ENCODE measurements at places on chromosomes 6 and 20. TPM values are rescaled to one million over a fixed set of nuclear protein-coding genes. Genes with fewer than 3 reads are reported as not detected.
A peak's percentile ranks its signal among the peaks of the same experiment; 100 is the strongest.

The MMP24 gene
- total RNA-seq = 7.2 TPM

The OPN5 gene
- not detected for total RNA-seq

The PDYN gene
- not detected for total RNA-seq

The TPBG gene
- 28.1 TPM for total RNA-seq

The NFATC2 gene
- total RNA-seq = 4.1 TPM

The SIRPD gene
- total RNA-seq = not detected

The BAK1 gene
- 22.7 TPM for total RNA-seq

The TRIM31 gene
- total RNA-seq = not detected

The CYP39A1 gene
- total RNA-seq = 13.1 TPM

The KIF13A gene
- 44.0 TPM for total RNA-seq

The PSORS1C2 gene
- not detected for total RNA-seq

The ELOVL4 gene
- total RNA-seq = 0.19 TPM

- no peak for DNase-seq
Observed at GRCh38 chr6:100430962-100431361, 33.8 kb downstream of the SIM1 start.

DNA sequence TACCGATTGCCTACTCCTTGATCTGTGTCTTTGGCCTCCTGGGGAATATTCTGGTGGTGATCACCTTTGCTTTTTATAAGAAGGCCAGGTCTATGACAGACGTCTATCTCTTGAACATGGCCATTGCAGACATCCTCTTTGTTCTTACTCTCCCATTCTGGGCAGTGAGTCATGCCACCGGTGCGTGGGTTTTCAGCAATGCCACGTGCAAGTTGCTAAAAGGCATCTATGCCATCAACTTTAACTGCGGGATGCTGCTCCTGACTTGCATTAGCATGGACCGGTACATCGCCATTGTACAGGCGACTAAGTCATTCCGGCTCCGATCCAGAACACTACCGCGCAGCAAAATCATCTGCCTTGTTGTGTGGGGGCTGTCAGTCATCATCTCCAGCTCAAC lies 13.5 kb downstream of the CCR6 start:
- DNase-seq = no peak

DNA sequence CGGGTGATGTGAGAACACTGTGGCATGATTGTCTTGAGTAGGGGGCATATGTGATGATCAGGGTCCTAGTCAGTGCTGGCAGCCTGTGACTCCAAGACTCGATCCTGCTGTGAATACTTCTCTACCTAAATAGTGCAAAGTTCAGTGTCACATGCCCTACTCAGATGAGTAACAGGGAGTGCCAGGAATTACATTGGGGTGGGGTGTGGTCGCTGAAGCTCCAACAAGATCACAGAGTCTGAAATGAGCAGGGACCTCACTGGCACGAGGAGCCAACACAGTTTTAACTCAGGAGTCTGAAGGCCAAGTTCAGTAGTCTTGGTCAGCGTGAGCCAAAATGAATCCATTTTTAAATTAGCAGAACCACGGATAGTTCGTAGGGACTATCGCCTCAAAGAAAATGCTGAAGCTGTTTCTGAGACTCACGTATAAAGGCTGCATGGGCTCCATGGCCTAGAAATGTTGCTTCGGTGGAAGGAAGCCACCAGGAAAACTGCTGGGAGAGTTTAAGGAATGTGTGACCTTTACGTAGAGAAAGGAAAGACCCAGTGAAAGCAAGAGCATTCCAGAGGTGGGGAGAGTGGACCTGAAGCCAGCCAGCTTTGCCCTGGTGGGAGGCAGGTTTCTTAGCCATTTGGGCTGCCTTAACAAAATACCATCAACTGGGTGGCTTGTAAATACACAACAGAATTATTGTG lies 72.2 kb downstream of the RPP40 start:
- DNase-seq = no peak

GRCh38 chr6:45441851-45442453 lies 64.2 kb upstream of the SUPT3H start:
- no peak for DNase-seq

GRCh38 chr20:39142407-39143096 lies 180.4 kb downstream of the DHX35 start:
- DNase-seq = no peak

GRCh38 chr6:4936681-4937041 lies 67.2 kb downstream of the RPP40 start:
- DNase-seq = no peak

DNA sequence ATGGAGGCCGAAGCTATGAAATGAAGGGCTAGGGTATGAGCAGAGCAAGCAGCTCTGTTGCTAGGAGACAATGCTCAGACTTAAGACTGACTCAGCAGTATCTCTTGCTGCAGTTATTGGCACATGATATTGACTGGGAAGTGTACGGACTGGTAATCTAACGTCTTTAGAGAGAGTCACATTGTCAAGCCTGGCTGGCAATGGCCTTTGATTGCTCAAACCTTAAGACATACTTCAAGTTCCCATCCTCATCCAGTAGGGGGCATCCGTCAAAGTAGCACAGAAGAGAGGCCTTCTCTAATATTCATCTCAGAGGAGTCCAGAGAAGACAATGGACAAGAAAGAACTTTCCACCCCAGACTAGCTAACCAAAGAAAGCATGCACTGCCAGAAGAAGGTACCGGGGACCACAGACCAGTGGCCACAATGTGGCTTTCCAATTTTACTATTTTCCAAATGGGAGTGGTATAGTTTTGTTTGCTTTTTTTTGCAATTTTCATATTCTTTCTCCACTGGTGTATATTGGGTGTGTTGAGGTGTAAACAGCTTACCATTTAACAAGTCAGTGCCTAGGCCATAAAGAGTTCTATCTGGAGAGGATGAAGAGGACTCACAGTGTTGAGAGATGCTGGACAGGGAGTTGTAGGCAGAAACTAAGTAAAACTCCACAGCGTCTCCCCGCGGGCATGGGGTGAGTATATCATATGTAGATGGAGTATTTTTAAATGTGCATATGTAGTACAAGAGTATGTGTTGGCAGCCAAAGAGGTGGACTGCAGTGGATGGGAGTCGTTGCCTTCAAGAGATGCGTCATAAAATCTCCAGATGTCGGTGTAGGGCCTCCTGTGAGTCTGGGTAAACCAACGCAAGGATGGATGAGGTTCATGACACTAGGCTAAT lies 36.7 kb downstream of the LRFN2 start:
- no peak for DNase-seq

GRCh38 chr6:29442719-29443118 lies 3.6 kb downstream of the OR10C1 start:
- no peak for DNase-seq

DNA sequence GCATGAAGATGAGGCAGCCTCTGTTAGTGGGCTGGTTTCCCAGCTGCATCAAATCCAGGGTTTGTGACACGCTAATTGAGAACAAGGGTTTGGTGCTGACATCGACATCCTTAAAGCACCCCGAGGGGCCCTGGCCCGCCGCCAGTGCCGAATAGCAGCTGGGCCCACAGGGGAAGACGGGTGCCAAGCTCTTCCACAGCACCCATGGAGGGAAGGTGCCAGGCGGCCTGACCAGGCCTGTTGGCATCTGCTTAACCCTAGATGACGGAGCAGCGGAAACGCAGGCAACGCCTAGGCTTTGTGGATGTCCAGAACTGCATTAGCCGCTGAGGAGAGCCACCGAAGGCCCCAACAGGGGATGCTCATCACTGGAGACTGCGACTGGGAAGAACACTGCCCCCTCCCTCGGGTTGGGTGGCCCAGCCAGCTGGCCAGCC lies 16.0 kb downstream of the UQCC2 start:
- no peak for DNase-seq

GRCh38 chr6:72894091-72894490 lies 272.2 kb downstream of the KCNQ5 start:
- DNase-seq = no peak

GRCh38 chr6:25279748-25280343 lies 672 bp downstream of the CARMIL1 start:
- DNase-seq = no peak

GRCh38 chr6:108851756-108852155 lies 3.5 kb downstream of the ARMC2 start:
- DNase-seq = no peak

DNA sequence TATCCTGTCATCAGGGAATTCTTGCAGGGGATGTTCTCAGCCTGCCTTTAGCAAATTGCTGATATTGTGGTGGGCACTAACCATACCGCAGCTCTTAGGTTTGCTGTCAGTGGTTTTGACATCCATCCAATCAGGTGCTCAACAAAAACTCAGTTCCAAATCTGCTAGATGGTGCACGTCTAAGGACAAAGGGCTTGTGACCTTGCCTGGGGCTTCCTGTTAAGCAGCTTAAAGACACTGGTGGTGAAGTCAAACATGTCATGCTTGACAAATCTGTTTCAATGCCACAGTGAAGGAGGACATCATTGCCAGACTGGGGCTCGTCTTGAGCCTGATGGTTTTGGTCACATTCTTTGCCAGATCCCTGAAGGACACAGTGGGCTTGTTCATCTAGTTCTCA lies 179.8 kb upstream of the NOX3 start:
- DNase-seq = no peak

DNA sequence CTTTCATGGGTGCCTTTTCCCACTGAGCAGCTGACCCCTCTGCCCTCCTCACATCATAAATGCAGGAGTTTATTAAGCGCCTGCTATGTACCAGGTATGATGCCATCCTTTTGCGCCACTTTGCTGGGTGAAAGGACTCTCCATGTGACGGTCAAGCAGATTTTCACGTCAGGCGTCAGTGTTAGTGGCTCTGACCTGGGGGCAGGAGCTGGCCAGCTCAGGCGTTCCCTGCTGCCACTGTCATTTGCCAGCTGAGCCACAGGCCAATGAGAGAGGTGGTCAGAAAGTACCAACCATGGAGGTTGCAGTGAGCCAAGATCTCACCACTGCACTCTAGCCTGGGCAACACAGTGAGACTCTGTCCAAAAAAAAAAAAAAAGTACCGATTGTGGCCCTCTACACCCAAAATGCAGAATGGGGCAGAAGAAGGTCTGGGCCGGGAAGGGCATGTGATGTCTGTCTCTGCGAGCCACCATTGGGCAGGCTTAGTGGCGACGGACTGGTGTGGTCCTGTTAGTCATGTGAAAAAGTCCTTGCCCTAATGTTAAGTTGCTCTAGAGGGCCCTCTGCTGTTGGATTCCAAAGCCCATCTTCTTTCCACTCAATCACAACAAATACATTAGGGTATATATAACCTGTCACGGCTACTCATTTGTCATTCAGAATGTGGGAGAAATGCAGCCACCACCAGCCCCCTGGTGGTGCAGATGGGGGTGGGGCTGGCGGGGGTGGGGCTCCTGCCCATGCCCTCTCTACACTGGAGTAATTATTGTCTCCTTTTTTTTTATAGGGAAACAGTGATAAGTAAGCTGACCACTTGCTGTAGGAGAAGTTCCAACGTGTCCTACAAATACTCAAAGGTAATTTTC lies 18.4 kb upstream of the SLC22A1 start:
- DNase-seq = no peak

DNA sequence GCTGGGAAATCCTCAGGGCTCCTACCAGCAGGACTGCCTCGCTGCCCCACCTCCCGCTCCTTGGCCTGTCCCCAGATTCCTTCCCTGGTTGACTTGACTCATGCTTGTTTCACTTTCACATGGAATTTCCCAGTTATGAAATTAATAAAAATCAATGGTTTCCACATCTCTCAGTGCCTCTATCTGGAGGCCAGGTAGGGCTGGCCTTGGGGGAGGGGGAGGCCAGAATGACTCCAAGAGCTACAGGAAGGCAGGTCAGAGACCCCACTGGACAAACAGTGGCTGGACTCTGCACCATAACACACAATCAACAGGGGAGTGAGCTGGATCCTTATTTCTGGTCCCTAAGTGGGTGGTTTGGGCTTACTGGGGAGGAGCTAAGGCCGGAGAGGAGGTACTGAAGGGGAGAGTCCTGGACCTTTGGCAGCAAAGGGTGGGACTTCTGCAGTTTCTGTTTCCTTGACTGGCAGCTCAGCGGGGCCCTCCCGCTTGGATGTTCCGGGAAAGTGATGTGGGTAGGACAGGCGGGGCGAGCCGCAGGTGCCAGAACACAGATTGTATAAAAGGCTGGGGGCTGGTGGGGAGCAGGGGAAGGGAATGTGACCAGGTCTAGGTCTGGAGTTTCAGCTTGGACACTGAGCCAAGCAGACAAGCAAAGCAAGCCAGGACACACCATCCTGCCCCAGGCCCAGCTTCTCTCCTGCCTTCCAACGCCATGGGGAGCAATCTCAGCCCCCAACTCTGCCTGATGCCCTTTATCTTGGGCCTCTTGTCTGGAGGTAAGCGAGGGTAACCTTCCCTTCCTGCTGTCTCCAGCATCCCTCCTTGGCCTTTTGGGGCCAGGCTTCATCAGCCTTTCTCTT lies at the start of gene CFB:
Gene CFB (plus strand): TSS at position 589 of the 863 bp plus-strand sequence. CDS start 127 bp downstream, at position 716.
- peak; percentile 65 for DNase-seq

GRCh38 chr6:4948781-4949450 lies 54.9 kb downstream of the RPP40 start:
- no peak for DNase-seq

DNA sequence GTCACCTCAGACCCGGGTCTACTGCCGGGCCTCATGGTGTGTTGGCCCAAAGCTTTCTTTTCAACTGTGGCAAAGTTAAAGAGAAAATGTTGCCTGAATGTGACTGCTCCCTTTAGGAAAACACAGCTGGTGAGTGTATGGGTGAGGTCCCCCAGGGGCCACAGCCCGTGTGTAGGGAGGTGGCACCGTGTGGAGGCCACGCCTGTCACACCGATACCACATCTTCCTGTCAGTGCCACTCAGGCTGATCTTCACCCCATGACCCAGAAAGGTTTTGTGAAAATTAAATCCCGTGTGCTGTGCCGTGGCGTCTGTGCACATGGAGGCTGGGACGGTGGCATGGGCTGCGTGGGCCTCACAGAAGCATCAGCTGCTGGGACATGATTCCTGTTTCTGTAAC lies 10.7 kb upstream of the ADRM1 start:
- DNase-seq = no peak

DNA sequence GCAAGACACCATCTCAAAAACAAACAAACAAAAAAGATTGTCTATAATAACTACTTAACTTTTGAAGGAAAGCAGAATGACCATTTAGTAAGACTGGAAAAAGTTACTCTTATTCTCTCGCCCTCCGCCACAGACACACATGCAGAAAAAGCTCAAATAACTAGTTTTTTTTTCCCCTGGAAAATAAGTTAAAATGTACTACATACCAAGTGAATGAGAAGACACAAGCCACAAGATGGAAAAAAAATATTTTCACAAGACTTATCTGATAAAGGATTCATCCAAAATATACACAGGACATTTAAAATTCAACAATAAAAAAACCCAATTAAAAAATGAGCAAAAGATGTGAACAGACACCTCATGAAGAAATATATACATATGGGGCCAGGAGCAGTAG lies 31.9 kb downstream of the NUDT3 start:
- DNase-seq = no peak

DNA sequence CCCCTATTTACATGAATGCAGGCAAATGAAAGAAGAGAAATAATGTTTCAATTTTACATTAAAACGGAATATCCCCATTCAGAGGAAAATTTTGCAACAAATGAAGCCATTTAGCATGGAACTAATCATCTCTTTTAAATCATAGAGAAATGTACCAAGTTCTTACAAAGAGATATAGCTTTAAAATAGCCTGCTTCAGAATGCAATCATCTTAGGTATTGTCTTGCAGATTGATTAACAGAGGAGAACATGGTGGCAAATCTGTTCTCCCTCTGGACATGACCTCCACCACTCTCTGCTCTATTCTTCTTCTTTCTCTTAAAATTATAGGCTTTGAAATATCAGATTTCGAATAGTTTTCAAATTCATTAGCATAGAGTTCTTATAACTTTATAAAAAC lies 155.7 kb upstream of the DTNBP1 start:
- no peak for DNase-seq
